ENCODE measurements at places on chromosomes 1 and 21.

GRCh38 chr1:232780354-232780753 is 24.9 kb upstream of the MAP10 start:
- DNase-seq = no peak

GRCh38 chr1:233518344-233518743 is 95.6 kb upstream of the KCNK1 start:
- no peak for DNase-seq

DNA sequence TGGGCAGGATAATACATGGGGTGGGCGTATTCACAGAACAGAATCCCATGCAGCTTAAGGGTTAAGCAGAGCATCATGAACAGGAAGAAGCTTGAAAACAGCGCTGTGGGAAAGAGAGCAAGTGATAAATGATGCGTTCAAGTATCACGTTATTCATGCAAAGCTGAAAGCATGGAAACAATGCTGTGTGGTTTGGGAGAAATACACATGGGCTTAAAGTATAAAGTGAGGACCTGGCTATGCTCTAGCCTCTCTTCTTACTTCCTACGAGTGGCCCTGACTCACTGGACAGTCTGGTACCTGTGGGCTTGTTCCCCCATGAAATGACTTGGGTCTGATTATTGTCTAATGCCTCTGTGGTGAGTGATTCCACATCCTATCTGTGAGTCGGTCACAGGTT is 25.7 kb downstream of the TMPRSS2 start:
- no peak for DNase-seq

GRCh38 chr1:38932571-38932970 is 9.1 kb downstream of the RHBDL2 start:
- DNase-seq = no peak

DNA sequence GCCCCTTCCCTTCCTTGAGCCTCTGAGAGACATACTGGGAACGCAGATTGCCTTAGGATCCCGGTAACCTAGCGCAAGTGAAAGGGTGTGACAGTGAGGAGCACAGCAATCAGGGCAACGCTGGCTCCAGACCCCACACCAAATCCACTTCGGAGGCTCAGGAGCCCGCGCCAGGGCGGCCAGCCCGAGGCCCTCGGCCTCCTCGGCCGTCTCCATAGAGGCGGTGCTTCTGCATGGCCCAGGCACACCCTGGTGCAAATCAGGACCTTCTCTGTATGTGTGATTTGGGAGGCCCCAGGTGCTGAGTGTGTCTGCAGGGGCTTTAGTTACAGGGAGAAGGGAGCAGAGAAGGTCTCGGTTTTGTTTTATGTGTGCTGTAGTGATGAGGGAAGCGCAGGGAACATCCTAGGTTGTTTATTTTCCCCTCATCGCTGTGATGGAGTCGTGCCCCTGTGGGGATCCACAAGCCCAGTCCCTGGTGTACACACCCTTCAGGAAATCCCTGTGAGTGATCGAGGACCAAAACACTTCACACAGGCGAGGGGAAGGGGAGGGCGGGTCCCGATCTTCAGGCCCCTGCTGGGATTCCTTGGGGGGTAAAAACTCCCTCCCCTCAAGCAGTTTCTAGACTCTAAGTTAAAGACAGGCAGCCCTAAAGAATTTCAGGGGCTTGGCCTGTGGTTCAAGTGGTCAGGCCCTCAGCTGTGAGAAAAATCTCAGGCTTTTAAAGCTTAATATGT is 9.4 kb downstream of the KIAA1614 start:
- DNase-seq = no peak

GRCh38 chr1:223010582-223011504 is 132.2 kb downstream of the TLR5 start:
- no peak for DNase-seq

Data from anterior cingulate cortex (tissue), 58 donors.